Activated T-cell treated with anti-CD3 and anti-CD28 coated beads, Interleukin-2, amount 50 U/mL, for 4 hours (primary cell): ENCODE measurements at places on chromosomes 13 and 19.

- no peak for DNase-seq
These were observed 60.5 kb downstream of the PCCA start for GRCh38 chr13:100149389-100149788.

DNA sequence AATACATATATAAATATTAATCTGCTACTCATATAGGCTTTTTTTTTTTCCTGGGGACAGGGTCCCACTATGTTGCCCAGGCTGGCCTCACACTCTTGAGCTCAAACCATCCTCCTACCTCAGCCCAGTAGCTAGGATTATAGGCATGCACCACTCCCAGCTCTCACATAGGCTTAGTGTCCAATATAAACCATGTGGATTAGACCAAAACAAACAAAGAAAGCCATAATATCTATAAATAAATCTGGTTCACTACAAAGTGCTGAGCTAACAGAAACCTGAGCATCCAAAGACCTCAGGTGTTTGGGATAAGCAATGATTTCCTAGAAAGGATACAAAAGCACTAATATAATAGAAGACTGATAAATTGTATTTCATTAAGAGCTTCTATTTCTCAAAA is 26.0 kb downstream of the TBC1D4 start:
- DNase-seq, result no peak

GRCh38 chr19:34639491-34640085 is 37.4 kb downstream of the SCGB2B2 start:
- peak; percentile 52 for DNase-seq

DNA sequence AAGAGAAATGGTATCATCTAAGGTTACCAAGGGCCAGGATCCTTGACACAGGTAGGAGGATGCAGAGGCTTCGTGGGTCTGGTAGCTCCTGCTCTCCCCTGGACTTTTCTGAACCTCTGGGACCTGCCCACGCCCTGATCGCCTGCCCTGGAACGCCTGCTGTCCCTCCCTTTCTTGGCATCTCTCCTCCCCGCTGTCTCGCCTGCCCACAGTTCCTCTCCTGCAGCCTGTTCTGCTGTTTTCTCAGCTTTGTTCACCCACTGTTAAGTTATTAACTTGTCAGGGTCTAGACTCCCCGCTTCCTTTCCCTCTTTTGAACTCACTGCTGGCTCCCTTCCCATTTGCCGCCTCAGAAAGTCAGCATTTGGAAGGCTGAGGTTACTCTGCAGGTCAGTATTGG is 19.8 kb downstream of the SERP2 start:
- DNase-seq, result no peak

GRCh38 chr19:49413348-49413747 is 9.9 kb downstream of the PTH2 start:
- DNase-seq, result no peak

DNA sequence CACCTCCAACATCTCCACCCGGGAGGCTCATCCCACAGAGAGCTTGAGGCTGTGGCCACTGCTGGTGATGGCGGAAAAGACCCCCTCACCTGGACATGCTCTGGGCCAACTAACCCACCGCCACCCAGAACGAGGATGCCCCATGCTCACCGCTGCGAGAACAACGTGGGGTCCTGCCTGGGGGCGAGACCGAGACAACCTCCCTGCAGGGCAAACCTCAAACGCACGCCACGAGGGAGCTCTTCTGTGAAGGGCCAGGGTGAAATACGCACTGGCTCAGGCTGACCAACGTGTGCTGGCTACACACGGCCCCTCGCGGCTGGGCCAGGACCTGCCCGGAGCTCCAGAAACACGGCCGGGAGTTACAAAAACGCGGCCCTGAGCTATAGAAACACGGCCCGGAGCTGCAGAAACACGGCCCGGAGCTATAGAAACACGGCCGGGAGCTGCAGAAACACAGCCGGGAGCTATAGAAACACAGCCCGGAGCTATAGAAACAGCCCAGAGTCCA is 19.0 kb upstream of the PLPP2 start:
- DNase-seq, result no peak

GRCh38 chr13:48132961-48133360 is 38.1 kb upstream of the MED4 start:
- no peak for DNase-seq

GRCh38 chr13:50030315-50030714 is 15.1 kb downstream of the KCNRG start:
- DNase-seq, result no peak

- DNase-seq, result no peak
These were observed 10.0 kb upstream of the IZUMO2 start for GRCh38 chr19:50173127-50173526.

DNA sequence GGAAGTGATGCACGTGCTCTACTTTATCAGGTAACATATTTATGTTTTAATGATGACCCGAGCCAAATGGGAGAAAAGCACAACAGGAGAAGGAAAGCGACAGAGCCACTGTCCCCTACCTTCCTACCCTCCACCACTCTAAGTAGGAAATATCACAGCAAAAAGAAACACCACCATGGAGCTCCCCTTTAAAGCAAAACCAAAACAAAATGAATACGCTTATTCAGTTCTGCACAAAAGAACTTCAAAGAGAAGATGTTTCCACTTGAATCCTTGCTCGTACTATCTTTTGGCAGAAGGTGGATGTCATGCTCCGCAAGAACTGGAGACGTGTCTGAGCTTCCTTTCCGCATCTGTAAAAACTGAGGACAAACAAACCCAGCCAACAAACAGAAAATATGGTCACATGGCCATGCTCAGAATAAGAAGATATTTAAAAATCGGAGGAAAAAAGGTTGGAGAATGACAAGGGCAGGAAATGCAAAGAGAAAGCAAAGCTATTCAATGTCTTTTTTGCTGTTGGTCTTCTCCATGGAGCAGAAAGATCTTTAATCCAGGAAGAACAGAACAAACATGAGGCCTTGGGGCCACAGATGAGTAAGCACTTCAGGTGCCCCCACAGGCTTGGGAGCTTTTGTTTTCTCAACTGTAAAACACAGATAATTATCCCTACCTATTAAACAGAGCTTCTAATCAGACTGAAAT is 19.5 kb downstream of the N4BP2L1 start:
- DNase-seq, result no peak

DNA sequence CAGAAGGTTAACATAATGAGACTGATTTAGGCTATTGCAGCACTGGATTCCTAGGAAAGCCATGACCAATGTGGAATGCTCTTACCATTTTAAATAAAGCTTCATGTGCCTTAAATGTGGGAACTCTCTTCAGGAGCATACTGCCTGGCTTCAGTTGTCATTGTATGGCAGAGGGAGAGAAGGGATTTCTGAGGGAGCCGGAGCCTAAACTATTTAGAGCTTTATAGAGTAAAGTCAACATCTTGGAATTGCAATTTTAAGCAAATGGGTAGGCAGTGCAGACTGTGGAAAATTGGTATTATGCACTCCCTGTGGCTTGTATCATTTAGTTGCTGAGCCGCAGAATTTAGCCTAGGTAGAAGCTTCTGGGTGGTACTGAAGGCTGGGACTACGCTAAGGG is 2041.4 kb downstream of the PCDH9 start:
- no peak for DNase-seq

- DNase-seq, result no peak
These were observed 3.5 kb upstream of the LHB start for GRCh38 chr19:49020342-49020741.
